NCI-H446 (cell line): ENCODE measurements at places on chromosomes 4 and X.
A peak's percentile ranks its signal among the peaks of the same experiment; 100 is the strongest.

DNA sequence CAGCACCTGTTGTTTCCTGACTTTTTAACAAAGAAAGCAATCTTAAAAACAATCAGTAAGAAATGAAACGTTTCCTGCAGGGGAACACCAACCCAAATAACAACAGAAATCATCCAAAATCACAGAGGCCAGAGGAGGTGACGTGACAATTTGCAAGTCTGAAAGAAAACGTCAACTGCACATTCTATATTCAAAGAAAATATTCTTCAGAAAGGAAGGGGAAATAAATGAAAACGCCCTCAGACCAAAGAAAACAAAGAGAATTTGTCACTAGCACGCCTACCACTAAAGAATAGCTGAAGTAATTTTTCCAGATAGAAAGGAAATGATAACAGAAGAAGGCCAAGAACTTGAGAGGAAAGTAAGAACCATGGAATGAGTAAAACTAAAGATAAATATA lies 74.4 kb downstream of the CASP3 start:
- DNase-seq: no peak

GRCh38 chr4:4440333-4441061 lies 53.6 kb downstream of the NSG1 start:
- no peak for DNase-seq

- no peak for DNase-seq
Observed at GRCh38 chrX:79524642-79525041, 157.5 kb upstream of the ITM2A start.

GRCh38 chrX:40145923-40146261 lies 48.1 kb upstream of the BCOR start:
- DNase-seq: peak; percentile 5

DNA sequence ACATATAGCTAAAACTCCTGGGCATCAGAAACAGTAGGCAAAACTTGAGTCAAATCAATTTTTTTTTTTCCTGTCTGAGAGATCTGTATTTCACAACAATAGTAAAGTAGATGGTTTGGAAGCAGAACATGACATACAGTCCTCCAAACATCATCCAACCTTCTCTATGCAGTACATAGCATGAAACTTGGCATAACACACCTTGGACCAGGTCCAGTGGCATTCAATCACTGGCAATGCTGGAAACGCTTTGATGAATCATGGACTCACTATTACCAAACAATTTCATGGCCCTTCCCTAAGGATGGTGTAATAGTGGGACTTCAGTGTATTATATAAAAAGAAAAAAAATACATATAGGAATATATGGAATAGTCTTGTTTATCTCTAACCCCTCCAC lies 154.6 kb downstream of the FMR1NB start:
- no peak for DNase-seq

GRCh38 chrX:10049236-10049635 lies 82.1 kb downstream of the CLDN34 start:
- no peak for DNase-seq

DNA sequence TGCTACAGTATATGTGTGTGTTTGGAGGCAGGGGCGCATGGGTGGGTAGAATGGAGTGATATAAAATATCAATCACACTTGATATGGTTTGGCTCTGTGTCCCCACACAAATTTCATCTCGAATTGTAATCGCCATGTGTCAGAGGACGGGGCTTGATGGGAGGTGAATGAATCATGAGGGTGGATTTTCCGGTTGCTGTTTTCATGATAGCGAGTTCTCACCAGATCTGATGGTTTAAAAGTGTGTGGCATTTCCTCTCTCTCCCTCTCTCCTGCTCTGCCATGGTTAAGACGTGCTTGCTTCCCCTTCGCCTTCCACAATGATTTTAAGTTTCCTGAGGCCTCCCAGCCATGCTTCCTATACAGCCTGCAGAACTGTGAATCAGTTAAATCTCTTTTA lies 14.8 kb downstream of the SOWAHB start:
- DNase-seq: no peak

DNA sequence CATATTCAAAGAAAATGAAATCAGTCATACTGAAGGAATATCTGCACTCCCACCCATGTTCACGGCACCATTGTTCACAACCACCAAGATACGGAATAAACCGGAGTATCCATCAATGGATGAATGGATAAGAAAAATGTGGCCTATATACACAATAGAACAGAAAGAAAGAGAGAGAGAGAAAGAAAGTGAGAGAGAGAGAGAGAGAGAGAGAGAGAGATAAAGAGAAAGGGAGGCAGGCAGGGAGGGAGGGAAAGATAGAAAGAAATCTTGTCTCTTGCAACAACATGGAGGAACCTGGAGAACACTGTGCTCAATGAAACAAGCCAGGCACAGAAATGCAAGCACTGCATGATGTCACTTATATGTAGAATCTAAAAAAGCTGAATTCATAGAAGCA lies 52.4 kb downstream of the ANKRD17 start:
- DNase-seq: no peak

- no peak for DNase-seq
Observed at GRCh38 chr4:112908511-112908910, 140.9 kb upstream of the ANK2 start.

GRCh38 chrX:42098900-42099299 lies 175.5 kb upstream of the CASK start:
- no peak for DNase-seq

DNA sequence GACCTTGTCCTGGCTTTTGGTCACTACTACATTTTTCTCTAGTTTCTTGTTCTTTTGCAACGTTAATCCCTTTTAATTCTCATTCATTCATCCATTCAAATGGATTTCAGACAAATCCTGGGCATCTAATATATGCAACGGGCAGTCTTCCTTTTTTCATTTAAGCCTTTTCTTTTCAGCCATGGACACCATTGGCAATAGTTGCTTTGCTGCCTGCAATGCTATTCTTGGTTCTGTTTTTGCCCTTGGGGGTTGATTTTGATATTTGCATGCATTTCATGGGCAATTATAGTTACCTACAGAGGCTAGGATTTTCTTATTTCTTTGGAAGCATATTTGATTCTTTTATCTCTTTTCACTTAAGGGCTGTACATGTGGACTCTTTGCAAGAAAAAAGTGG lies 180.5 kb upstream of the ARX start:
- no peak for DNase-seq

- DNase-seq: no peak
Observed at GRCh38 chr4:185424905-185425646, 688 bp downstream of the UFSP2 start.

GRCh38 chr4:18722748-18723191 lies 701.2 kb upstream of the LCORL start:
- DNase-seq: no peak

DNA sequence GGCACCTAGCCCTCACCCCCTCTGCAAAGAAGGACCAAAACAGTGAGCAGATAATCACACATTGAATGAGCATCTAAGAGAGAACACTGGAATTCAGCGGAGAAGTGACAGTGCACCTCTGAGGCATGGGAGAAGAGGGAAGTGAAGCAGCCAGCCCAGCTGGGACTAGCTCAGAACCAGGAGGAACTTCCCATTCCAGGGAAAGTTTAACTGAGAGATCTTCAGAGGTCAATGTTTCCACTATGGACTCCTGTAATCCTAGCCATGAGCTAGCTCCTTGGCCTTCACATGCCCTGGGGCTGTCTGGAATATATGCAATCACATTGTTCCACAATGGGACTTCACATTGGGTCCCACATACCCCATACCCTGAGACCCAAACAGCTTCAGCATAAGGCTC lies 24.4 kb downstream of the TLR6 start:
- no peak for DNase-seq

DNA sequence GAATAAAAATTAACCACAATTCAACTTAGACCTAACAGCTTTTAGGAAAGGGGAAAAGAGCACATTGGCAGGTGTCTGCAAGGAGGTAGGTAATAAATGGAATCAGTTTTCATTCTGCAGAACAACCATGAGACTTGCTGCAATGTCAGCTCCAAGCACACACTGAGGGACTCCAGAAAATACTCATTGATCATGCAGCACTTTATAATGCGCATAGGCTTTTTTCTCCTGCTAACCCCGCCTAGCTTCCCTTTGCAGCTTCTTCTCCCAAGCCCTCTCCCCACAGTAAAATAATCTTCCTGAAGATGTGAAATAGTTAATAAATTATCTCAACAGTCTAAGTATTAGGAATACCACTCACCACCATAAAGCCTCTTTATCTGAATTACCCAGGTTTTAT lies 36.9 kb downstream of the ANKRD17 start:
- DNase-seq: no peak

DNA sequence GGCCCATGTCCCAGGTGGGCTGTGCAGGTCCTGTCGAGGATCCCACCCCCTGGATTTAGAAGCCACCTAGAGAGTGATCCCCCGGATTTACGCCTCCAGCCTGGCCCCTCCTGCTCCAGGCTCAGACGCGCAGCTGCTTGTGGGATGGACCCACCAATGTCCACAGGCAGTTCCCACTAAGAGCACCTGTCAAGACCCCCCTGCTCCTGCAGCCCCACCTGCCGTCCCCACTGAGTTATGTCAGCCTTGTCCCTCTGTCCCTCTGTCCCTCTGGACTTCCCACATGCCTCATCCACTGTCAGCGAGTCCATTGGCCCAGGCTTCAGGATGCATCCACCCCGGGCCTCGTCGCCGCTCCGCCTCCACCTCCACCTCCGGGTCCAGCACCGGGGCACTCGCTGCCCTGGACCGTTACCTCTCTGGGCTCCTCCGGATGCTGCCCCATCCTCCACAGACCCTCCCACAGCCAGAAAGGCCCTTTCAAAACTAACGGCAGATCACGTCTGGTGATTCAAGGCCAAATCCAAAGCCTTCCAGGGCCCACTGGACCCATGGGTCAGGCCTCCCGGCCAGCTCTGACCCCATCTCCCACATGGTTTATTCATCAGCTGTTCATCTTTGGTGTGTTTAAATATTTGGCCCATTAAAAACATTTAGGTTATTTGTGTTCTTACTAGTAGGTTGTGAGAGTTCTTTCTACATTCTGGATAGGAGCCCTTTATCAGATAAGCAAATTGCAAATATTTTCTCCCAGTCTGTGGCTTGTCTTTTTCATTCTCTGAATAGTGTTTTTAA lies 28.3 kb downstream of the HTRA3 start:
- no peak for DNase-seq

DNA sequence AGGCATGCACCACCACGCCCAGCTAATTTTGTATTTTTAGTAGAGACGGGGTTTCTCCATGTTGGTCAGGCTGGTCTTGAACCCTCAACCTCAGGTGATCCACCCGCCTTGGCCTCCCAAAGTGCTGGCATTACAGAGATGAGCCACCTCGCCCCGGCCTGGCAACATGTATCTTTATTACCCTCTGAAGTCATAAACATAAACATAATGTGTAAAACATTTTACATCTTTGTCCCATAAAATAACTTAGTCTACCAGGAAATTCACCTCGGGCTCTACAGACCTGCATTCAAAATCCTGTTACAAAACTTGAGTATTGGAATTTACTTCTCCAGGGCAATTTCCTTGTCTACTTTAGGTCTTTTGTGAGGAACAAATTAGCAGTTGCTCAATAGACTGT lies 68.1 kb upstream of the DUSP21 start:
- DNase-seq: no peak

GRCh38 chrX:145190801-145191389 lies 56.4 kb upstream of the SPANXN1 start:
- DNase-seq: no peak

GRCh38 chrX:39897741-39898097 lies 200.0 kb downstream of the BCOR start:
- DNase-seq: no peak

- DNase-seq: no peak
Observed at GRCh38 chrX:32987142-32987541, 224.2 kb downstream of the DMD start.

GRCh38 chr4:37735578-37735977 lies 49.4 kb upstream of the RELL1 start:
- DNase-seq: no peak

- DNase-seq: no peak
Observed at GRCh38 chr4:74218201-74218600, 60.3 kb downstream of the MTHFD2L start.

DNA sequence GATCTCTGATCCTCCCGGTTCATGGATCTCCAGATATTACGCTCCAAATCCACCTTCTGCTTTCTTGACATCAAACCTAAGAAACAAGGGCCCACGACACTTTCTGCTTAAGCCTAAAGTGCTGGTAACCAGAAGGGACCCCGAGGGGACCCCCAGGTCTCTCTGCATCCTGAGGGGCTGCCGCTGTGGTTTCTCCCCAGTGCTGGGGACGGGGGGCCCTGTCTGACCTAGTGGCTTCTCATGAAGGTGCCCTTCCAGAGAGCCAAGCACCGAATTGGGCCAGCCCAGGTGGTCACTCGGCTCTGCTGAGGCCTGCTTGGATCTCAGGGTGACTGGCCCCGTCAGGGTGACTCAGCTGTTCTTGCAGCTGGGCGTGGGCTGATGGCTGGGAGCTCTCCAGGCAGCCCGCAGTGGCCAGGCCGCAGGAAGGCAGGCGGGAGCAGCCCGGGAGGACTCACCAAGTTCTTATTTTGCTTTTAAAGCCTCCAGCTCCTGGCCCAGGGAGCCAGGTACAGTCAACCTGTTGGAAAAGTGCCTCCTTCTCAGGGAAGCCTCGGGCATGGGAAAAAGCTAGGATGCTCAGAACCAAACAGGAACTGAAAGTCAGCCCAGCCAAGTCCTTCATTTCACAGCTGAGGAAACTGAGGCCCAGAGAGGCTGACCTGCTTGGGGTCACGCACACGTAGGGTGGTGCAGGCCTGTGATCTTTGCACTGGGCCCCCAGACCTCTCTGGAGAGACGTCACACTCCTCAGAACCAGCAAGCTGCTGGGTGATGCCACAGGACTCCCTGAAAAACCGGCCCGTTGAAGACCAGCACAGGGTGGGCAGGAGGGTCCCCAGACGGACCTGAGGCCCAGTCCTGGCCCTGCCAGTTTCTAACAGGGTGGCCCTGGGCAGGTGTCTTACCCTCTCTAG lies 16.7 kb downstream of the BLOC1S4 start:
- DNase-seq: no peak

DNA sequence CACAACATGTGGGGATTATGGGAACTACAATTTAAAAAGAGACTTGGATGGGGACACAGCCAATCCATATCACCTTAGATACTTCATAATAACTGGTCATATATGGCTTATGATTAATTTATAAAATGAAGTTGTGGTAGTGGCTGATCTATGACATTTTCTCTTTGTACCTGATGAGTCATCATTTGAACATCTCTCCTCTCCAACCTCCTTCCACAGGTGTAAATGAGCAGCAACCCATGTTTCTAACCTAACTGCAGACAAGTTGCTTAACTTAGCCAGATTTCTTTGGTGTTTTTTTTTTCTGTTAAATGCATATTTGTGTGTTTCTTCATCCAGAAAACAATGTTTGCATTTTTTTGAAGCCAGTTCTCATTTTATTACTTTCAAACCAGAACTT lies 42.6 kb downstream of the SPANXA2 start:
- no peak for DNase-seq
